ENCODE measurements at places on chromosomes 6 and 20.

DNA sequence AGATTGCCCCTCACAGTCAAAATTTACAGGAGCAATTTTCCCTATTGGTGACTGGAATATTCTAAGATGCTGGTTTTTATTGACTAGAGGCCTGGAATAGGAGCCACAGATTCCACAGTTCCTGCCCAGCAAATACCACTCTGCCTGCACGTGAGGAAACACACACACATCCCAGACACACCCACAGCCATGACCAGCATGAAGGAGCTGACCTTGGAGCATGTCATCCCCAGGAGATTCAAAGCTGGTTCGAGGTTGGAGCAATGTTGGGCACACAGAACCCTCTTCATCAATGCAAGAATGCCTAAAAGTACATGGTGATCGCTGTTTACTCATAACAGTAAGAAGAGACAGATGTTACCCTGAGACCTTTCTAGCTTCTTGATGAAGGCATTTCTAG lies 244.6 kb upstream of the FOXQ1 start:
- DNase-seq, result no peak

GRCh38 chr20:25283221-25283951 lies 35.5 kb downstream of the PYGB start:
- no peak for DNase-seq

- DNase-seq, result no peak
Measured at GRCh38 chr6:158963020-158963808, 36.8 kb downstream of the RSPH3 start.

DNA sequence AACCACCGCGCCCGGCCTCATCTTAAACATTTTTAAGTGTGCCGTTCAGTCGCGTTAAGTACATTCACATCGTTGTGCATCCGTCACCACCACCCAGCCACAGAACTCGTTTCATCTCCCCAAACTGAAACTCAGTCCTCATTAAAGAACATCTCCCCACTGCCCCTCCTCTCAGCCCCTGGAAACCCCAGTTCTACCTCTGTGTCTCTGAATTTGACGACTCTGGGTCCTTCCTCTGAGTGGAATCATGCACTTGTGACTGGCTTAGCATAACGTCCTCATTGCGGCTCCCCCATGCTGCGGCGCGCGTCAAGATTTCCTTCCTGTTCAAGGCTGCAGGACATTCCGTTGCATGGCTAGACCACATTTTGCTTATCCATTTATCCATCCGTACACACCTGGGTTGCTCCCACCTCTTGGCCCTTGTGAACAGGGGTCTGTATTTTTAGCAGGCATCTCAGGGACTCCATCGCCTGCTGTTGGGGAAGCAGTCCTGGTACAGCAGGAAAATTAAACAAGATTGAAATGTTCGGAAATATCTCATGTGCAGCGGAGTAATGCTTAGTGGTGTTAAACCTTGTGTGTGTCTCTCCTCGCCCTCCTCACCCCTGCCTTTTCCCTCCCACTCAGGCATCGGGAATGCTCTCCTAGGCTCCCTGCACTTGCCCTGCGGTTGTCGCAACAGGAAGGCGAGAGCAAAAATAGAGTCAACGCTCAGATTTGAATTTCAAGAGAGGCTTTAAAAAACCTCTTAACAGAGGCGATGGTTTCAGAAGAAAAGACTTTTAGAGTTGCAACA lies 127.9 kb downstream of the PXDC1 start:
- DNase-seq, result no peak

GRCh38 chr6:45759472-45759810 lies 256.2 kb downstream of the CLIC5 start:
- no peak for DNase-seq

DNA sequence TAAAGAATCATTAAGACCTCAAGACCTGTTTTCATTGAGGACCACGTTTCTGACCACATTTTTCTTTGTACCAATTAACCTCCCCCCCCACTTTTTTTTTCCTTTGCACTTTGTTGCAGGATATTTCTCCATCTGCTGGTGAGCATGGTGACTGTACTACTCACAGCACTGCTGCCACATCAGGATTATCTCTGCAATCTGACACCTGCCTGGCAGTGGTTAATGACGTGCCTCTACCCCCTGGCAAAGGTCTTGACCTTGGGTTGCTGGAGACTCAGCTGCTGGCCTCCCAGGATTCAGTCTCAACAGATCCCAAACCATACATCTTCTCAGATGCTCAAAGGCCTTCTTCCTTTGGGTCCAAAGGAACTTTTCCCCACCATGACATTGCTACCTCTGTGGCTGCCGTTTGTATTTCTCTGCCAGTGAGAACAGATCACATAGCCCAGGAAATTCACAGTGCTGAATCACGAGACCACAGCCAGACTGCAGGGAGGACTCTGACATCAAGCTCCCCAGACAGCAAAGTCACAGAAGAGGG lies 46.6 kb upstream of the EDN3 start:
- DNase-seq, result no peak

- no peak for DNase-seq
Measured at GRCh38 chr6:45538641-45539547, 161.2 kb upstream of the SUPT3H start.

DNA sequence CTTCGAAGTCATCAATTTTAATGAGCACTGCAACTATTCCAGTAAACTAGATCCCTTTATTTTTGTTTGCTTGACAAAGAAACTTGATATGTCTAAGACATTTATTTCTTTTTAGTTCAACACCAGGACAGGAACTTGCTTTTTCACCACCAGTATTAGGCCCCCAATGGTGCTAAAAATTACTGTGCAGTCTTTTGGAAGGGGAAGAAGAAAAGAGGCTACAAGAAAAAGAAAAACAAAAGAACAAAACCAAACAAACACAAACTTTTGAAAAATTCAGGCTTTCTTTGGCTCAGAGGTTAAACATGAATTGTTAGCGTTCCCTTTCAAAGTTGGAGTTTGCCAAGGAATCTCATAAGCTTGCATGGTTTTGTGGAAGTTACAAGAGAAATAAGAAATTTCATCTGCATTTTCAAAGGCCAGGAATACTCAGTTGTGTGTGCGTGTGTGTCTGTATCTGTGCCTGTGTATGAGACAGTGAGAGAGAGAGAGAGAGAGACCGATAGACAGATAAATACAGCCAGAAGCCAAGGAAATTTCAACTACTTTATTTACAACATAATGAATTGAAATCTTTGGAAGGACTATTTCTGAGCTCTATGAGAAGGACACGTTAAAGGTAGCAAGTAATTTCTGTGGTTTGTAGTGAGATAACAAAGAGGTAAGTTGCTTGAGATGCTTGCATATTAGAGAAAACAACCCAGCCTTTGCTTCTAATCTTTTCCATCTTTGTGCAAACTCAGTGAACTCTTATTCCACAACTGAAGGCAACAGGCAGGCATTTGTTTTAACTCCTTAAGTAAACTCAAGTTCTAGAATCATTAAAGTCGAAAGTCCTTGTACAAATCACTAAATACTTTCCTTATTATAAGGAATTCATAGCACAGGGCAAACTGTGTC lies 171.0 kb upstream of the CITED2 start:
- no peak for DNase-seq

DNA sequence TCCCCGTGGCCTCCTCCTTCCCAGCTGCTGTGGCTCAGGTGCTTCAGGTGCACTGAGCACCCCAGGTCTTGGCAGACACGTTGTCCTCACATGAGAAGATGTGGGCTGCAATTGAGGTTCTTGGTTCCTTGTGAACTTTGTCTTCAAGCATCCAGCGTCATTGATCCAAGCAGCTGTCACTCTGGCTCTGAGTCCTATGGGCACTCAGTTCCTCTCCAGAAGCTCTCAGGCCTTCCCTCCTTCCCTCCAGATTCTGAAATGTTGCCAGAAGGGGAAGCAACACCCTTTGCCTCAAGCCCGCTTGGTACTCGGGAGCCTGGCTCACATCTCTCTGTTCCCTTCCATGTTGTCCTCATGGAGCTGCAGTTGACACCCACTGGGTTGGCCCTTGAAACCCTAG lies 8.4 kb upstream of the MRGBP start:
- no peak for DNase-seq

DNA sequence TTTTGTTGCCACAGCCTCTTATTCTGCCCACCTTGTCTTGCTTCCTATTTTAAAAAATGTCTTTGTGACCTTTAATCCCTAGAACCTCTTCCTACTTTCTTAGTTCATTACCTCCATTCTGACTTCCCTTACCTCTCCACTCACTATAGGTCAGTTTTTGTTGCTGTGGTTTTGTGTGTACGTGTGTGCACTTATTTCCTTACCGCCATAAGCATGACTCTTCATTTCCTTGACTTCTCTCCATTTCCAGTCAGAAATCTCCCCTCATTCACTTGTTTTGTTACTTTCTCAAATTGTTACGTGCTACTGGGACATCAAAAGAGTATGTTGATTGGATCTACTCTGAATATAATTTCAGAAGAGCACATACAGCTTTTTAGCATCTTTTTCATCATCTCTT lies 26.6 kb downstream of the SF3B5 start:
- no peak for DNase-seq

GRCh38 chr6:13378669-13379590 lies 50.6 kb upstream of the TBC1D7 start:
- no peak for DNase-seq

DNA sequence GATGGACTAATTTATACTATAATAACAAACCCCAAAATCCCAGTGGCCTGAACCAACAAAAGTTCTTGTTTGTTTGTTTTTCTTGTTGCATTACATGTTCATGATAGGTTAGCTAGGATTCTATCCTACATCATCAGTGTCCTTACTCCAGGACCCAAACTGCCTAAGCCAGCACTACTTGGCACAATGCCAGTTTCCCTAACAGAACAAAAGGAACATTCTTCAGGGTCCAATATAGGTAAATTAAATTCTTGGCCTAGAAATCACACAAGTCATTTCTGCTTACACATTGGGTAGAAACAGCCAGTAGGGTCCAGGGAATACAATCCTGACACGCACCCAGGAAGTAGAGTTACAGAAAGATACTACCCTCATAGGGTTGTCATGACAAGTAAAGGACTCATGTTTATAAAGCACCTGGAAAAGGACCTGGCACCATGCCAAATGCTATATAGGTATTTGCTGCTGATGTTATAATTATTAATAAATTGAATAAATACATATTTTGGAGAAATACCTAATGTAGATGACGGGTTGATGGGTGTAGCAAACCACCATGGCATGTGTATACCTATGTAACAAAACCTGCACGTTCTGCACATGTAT lies 38.8 kb downstream of the RCAN2 start:
- DNase-seq, result no peak

DNA sequence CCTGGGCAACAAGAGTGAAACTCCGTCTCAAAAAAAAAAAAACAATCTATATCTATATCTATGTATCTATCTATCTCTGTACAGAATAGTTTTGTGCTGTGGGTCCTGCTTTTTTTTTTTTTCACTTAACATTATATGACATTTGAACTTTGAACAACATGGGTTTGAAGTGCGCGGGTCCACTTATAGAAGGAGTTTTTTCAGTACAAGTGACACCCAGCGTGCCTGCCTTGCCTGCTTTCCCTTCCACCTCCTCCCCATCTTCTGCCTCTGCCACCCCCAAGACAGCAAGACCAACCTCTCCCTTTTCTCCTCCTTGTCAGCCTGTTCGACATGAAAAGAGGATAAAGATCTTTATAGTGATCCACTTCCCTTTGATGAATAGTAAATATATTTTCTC lies 102.2 kb upstream of the KCNG1 start:
- DNase-seq, result no peak

GRCh38 chr6:113739041-113739655 lies 118.0 kb upstream of the MARCKS start:
- peak; percentile 71 for DNase-seq

DNA sequence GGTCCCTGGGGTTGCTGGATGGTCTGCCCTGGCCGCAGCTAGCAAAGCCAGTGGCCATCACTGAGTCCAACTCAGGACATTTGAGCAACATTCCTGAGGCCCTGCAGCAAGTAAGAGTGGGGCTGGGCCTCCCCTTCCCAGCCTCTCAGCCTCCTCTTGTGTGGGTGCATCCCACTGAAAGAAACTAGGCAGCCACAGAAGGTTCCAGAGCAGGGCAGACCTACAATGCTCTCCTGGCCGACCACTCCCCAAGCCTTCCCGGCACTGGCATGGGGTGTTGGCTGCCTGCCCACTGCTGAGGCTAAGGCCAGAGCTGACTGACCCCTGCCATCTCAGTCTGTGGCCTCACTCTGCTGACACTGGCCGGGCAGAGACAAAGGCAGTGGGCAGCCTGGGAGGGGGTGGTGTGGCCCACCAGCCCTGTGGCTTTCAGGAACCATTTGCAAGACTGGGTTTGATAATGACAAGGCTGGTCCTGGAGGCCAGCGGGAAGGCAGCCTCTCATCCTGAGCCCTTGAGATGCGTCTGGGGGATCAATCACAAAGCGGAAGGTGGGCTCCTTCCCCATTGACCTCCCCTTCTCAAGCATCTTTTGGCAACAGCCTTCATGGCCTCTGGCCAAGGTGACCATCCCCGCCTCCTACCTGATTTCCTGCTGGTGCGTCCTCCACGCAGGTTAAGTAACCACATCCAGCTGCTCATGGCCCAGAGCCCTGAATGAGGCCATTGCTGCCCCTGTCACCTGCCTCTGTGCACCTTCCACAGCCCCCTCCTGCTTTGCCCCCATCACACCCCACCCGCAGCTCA lies 9.6 kb downstream of the DLGAP4 start:
- DNase-seq, result no peak

DNA sequence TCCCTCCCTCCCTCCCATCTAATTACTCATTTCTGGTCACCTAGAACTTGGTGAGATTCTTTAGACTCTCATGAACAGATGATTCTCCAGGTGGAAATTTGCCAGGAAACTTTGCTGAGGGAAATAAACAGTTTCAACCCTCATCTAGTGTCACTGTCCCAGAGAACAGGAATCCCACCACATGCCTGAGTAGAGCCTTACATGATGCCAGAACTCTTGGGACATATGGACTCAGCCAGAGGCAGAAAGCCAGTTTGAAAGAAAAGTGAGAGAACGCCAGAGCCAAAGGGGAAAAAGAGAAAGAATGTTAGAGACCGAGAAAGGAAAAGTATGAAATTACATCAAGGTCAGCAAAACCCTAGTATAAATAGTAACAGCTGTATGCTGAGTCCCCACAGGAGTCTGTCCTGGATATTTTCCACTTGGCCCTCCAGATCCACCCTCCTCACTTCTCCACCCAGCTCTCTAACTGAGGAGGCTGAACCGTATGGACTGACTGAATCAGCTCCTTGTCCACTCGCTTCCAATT lies 127.5 kb upstream of the COL21A1 start:
- peak; percentile 78 for DNase-seq

DNA sequence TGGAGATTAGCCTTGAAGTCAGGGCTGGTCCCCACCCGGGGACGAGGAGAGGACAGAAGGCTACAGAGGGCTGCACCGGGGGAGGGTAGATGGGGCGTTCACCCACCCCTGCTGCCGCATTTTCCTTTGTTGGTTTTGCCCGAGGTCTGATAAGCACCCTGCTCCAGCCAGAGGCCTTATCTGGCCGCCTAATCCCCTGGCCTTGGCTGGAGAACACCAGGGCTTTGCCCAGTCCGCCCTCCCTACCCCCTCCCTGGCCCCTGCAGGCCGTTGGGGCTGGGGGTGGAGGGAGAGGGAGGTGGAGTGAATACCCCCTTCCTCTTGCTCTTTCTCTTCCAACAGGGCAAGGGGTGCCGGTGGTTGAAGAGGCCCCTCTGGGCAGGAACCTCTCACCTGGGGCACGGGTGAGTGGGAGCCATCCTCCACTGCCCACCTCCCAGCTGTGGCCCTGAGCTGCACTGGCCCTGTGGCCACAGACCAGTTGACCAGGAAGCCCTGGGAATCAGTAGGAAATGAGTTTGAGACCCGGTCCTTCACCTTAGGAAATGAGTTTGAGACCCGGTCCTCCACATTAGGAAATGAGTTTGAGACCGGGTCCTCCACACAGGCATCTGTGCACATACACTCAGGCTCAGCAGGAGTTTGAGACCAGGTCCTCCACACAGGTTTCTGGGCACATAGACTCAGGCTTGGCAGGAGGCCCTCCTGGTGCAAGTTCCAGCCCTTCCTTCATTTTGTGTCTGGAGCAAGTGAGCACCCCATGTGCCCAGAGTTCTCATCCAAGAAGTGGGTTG lies 12.0 kb upstream of the GATA5 start:
- DNase-seq, result no peak
